HFFc6 (cell line): ENCODE measurements at places on chromosomes 7 and 10.

DNA sequence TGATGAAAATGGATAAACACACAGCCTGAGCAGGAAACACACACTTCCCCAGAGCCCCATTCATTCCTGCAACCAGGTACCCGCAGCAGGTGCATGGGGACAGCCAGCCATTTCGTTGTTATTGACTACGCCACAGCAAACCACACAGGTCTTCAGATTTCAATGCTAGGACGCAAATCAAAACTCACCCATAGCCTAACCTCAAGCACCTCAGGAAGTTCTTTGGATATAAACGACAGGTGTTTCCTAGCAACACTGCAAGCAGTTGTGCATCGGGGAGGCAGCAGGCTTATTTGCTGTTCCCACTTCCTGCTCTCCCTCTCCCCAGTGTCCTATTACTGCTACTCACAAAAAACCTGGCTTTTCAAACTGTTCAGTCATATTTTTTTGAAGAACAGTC lies 176.5 kb upstream of the FRMD4A start:
- DNase-seq: no peak

- DNase-seq: no peak
Measured at GRCh38 chr7:12493863-12494686, 76.4 kb upstream of the SCIN start.

DNA sequence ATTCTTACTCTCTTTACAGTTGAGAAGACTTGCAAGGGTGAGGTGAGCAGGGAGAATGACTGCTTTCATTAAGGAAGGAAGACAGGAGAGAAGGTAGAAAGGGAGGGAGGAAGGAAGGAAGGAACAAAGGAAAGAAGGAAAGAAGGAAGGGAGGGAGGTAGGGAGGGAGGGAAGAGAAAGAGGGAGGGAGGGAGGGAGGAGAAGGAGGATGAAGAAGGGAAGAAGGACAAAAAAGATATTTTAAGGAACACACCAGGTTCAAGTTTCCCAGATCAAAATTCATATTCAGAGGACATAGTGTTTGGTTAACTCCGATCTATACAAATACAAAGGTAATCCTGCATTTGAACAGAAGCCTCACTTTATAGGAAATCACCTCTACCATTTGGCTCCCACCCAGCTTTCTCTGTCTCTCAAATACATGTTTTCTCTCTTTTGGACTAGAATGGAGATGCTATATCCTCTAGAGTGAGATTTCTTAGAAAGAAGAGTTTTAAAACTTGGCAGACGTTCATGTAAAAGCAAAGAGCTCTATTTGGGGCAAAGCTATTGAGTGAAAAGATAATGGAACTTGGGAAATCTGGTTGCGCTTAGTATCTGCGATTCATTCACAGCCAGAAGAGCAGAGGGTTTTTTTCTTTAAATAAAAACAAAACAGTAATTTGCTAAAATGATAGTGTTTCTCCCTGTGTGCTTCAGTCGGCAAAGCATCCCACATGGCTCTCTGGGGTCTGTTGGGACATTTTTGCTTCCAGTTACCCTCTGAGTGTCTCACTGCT lies 261.9 kb upstream of the LYZL1 start:
- no peak for DNase-seq

GRCh38 chr7:36775061-36775620 lies 50.8 kb upstream of the AOAH start:
- no peak for DNase-seq

- peak; percentile 68 for DNase-seq
Measured at GRCh38 chr10:112951359-112952281, 1.6 kb downstream of the TCF7L2 start.

DNA sequence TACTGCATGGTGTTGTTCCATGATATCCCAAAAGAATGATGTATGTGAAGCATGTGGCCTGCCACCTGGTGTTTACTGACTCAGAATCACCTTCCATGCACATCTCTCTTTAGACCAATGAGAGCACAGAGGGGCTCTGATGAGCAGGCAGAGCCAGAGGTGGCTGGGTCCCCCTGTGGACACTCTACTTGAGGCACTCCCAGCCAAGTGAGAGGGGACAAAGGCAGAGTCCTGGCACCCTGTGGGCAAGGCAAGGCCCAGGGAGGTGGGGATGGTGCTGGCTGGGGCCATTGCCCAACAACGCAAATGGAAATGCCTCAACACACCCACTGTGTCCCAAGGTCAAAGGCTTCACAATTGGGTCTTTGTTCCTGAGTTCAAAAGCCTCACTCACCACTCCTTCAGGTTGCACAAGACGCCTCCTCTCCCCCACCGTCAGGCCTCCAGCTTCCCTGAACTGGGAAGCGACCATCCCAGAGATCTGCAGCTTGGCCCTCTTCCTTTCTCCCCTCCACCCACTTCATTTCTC lies 164.6 kb downstream of the NEURL1 start:
- no peak for DNase-seq
